ENCODE measurements at places on chromosomes 6 and 20.

- no peak for DNase-seq
These were observed 154.6 kb downstream of the RFPL4B start for GRCh38 chr6:112501705-112502104.

GRCh38 chr6:5855787-5856470, 150.8 kb downstream of the NRN1 start:
- DNase-seq = no peak

DNA sequence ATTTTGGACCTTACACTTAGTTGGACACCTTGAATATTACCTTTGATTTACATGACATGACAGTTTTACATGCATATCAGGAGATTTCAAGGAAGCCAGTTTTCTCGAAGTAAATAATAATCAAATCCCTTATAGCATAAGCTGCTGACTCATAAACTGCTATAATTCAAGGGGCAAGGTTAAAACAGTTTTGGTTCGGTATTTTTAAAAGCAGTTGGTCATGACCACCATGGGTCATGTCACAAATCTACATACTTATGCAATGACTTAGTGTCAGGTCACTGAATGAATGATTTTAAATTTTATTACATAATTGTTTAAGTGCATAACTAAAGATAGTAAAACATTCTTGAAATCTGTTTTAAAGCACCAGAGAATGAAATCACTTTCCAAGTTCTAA, 158.0 kb downstream of the DST start:
- no peak for DNase-seq

DNA sequence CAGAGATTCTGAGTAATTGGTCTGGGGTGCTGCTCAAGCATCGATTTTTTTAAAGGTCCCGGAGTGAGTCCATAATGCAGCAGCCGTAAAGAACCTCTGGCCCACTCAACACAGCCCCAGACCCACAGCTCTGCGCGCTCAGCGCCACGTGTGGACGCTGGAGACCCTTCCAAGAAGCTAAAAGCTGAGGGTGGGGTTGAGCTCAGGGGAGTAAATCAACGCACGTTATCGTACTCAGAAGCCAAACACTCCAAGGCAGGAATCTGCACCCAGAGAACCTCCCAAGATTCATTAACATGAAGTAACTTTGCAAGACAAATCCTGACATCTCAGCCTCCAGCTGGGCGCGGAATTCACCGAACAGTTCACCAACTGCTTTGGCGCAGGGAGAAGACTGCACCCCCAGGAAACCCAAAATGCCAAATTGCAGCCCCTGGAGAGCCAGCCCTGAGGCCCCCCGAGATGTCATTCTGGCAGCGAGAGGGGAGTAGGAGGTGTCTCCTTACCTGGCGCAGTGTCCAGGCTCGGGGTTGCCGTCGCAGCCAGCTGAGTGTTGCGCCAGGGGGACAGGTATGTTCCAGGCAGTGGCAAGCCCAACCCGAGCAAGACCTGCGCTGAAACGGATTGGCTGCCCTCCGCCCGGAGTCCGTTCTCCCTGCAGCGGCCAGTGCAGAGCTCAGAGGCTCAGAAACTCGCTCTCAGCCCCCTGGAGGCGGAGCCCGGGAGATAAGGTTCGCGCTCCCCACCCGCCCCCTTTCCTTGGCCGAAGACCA, at the start of gene COL21A1:
Gene COL21A1 (minus strand): TSS at position 700 of the 773 bp plus-strand sequence. CDS start 64,962 bp downstream, outside the sequence.
- DNase-seq = peak; percentile 41

DNA sequence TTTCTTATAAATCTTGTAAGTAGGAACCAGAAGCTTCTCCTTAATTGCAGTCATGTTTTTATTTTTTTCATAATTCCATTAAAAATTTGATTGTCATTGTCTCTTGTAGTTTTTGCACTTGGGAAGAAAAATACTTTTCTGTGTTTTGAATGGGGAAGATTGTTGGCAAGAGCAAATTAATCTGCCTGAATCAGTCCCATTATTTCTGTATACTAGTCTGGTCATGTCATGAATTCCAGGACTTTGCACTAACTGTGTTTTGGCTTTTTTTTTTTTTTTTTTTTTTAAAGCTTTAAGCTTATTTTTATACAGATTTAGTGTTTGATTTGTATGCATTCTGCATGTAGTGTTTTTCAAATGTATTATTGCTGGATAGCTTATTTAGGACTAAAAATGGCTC, 47.6 kb downstream of the RALGAPB start:
- DNase-seq = peak; percentile 50

GRCh38 chr6:87710090-87710489, 8.1 kb upstream of the AKIRIN2 start:
- DNase-seq = no peak

DNA sequence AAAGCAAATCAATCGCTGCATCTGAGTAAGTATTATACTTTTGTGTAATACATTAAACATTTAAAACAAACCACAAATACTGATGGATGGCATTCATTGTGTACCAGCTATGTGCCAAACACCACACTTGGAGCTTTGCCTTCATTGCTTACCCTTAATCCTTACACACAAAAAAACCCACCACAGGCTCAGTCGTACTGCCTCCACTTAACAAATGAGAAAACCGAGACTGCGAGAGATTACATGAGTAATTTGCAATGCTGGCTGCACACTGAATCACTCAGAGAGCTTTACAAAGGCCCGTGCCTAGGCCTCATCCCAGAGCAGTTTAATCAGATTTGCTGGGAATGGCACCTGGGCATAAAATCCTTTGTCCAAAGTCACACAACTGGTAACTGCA, 130.5 kb downstream of the EDN1 start:
- peak; percentile 83 for DNase-seq

- no peak for DNase-seq
These were observed 311.7 kb upstream of the PLCB4 start for GRCh38 chr20:8757146-8757545.

DNA sequence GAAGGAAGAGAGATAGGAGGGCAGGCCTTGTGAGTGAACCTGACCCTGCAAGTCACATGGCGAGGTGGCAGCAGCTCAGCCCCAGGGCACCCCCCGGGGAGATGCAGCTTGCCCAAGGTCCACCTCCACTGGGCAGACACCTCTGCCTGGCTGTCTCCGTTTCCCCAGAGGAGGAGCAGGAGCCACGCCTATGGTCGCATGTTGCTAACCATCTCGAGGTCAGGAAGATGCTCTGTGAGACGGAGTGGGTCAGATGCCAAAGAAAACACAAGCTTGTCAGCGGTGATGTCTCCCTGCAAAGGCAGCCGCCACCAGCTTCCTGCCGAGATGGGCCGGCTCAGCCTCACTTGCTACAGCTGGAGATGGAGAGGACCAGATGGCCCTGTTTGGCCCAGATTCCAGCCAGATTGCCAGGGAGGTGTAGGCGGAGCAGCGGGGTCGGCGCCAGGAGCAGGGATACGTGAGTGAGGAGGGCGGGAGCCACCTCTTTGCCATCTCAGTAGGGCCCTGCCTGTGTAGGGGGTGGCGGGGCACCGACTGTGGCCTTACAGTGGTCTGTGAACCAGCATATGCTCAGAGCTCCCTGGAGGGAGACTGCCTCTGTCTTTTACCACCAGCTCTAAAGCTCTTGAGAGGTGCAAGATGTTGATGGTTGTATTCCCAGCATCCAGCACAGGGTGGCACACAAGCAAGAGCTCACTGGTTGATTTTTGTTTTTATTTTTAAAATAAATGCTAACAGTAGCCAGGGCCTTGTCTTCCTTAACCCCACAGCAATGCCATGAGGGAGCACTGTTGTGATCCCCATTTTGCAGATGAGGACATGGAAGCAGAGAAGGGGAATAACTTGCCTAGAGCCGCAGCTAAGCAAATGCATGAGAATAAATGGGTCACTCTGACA, 42.9 kb upstream of the FAM83D start:
- no peak for DNase-seq

DNA sequence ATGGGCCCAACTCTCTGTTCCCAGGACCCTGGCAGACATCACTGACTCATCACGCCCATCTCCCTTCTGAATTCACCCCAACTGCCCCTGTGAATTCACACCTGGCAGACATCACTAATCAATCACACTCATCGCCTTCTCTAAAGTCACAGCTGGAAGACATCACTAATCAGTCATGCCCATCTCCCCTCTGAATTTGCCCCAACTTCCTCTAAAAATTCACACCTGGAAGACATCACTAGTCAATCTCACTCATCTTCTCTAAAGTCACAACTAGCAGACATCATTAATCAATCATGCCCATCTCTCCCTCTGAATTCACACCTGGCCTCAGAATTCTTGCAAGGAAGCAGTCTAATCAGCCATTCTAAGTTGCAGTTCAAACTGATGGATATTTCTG, 111.1 kb downstream of the FOXA2 start:
- no peak for DNase-seq

DNA sequence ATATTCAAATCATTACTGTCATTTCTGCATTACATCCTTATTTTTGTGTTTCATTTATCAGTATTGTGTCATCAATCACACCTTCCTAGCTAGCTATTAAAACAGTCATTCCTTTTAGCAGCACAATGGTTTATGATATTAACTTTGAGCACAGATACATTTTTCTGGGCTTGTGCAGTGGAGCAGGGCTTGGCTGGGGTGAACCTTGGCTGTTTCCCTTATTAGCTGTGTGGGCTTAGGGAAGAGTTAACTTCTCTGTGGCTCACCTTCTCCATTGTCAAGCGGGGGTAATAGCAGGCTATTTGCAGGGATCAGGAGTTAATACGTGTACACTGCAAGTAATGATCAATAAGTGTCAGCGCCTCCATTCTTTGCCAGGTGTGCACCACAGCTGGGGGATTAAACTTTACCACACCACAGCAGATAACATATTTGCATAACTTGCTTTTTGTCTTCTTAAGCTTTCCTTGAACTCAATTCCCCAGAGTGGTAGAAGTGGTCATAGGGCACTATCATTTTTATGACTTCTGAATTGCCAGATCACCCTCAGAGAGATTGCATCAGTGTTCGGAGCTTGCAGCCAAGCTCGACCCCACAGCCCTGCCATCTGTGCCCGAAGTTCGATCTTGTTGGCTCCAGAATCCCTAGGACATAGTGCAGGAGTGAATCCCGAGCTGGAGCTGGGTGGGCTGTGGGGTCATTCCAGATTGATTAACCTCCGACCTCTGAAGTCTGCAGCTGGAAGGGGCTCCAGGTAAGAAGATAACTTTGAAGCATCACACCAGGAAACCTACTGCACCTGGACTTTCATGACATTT, 1.5 kb upstream of the PYGB start:
- no peak for DNase-seq

DNA sequence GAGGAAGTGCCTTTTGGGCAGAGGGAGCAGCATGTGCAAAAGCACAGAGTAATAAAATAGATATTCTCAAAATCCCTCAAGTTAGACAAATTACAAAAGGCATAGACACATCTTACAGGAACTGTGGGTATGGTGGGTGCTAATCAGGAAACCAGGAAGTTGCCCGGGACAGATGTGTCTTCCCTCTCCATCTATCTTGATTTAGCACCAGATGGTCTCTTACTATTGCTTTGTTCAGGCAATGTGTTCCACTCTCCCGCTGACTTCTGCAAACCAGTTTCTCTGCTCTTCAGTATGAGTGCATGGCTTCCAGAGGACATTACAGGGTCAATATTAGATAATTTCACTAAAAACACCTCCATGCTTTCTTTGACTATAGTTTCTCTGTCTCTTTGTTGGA, 13.2 kb downstream of the CITED2 start:
- DNase-seq = no peak

GRCh38 chr6:106702451-106703110, 73.2 kb downstream of the QRSL1 start:
- DNase-seq = no peak
